ENCODE measurements at places on chromosomes 6 and 20.

DNA sequence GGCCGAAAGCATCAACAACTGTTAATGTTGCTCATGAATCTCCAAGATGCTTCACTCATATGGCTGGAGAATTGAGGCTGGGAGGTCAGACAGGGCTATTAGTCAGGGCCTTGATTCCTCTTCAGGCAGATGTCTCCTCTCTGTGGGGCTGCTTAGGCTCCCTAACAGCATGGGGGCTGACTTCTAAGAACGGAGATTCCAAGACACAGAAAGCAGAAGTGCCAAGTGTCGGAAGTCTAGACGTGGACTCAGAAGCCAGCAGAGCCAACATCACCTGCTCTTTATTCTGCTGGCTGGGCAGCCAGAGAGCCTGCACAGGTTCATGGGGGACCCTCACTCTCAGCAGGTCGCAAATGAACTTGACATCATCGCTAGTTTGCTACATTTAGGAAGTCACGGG lies 279.8 kb downstream of the CDH26 start:
- no peak for DNase-seq

DNA sequence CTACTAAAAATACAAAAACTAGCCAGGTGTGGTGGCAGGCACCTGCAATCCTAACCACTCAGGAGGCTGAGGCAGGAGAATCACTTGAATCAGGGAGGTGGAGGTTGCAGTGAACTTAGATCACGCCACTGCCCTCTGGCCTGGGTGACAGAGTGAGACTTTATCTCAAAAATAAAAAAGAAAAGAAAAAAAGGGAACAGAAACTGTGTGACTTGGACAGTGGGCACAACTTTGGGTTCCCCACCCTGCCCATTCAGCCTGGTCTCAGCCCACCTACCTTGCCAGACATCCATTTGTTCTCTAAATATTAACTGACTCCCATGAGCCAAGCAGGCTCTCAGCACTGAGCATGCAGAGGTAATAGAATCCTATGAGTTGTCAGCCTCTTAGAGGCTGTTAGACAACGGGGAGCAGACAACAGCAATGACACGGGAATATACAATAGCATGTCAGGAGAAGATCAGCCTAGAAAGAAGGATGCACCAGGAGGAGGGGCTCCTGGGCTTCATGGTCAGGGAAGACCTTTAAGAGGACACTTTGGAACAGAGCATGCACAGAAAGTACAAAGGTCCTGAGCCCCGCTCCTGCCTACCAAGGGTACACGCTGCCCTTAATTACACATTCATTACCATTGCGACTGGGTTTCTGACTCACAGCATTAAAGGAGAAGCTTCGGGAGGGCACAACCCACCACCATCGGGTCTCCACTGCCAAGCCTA lies 20.0 kb downstream of the FAM209B start:
- no peak for DNase-seq

DNA sequence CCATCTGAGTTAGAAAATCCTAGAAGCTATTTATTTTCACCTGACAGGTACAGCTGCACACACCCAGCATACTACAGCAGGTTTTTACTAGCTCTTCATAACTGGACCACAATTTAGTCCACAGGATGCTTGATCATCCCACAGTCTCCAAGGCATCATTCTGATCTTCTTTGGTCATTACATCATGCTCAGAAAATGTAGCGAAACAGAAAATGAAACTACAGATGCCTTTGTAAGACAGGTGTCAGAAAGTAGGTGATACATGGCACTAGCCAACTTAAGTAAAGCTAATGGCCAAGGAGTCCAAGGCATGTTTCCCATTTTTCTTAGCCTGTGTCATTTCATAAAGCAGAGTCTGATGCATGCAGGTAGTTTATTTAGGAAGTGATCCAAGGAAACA lies 102.3 kb downstream of the HTR1B start:
- DNase-seq: peak; percentile 25

- no peak for DNase-seq
Observed at GRCh38 chr6:163857421-163857820, 442.9 kb downstream of the QKI start.

DNA sequence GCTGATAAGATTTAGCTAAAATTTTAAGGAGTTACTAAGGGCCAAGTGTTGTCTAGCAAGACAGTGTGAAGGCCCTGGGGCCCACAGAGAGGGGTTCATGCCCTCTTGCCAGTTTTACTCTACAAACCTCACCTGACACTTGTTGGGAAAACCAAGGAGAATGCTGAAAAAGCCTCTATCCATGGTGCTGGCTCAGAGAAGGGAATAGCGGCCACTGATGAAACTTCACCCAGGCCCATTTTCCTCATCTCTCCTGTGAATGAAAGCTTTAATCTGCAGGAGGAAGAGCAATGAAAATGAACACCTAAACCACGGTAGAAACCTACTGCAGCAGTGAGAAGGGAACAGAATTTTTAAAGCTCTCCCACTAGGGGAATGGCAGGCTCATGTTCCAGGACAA lies 317.3 kb upstream of the CNR1 start:
- DNase-seq: no peak

DNA sequence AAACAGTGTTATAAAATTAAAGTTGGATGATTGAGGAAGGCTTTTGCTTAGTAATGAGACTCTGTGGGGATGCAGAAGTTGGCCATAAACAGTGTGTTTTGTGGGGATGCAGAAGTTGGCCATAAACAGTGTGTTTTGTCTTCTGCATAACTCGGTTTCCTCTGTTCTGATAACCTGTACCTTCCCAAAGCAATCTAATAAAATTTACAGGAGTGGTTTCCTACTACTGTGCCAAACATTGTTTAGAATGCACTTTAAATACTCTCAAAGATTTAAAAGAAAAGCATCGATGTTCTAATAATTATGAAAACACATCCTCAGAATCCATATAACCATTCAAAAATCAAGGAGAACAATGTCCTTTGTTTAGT lies 36.9 kb upstream of the SIRT5 start:
- DNase-seq: no peak

GRCh38 chr6:139124887-139125672 lies 9.8 kb upstream of the HECA start:
- DNase-seq: peak; percentile 82

- DNase-seq: no peak
Observed at GRCh38 chr6:36323062-36323461, 13.6 kb downstream of the BNIP5 start.

GRCh38 chr20:24158281-24158680 lies 169.7 kb upstream of the GGTLC1 start:
- no peak for DNase-seq

GRCh38 chr6:131510094-131510493 lies 62.9 kb upstream of the ARG1 start:
- DNase-seq: no peak

- DNase-seq: no peak
Observed at GRCh38 chr20:37316116-37316774, 26.8 kb downstream of the MANBAL start.

DNA sequence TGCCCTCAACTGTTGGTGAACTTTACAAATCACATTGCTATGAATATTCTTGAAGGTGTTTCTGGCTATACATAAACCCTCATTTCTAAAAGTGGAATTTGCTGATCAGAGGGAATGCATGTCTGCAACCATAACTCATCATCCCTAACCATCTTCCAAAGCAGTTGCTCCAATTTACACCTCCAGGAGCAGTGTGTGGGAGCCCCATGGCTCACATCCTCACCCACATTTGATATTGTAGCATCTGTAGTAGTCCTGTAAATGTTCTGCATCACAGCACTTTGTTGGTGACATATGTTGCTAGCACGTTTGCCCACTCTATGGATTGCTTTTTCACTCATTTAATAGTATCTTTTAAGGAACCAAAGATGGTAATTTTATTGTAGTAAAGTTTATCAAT lies 183.8 kb upstream of the SMLR1 start:
- DNase-seq: no peak

DNA sequence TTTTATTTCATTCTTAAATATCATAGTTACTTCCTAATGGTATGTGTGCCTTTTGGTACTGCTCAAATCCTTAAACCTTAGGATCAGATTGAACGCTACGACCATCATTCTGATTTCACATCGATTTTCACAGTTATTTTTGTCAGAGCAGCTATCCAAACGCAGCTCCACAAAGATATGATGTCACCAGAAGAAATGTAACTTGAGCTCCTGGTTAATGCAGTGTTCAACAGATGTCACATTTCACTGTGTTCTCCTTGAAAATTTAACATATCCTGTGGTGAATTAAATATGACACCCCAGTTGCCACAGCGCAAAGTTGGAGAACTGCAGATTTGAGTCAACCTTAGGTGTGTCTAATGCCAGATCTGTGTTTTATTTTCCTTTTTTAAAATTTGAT lies 81.4 kb downstream of the CTNNBL1 start:
- no peak for DNase-seq

DNA sequence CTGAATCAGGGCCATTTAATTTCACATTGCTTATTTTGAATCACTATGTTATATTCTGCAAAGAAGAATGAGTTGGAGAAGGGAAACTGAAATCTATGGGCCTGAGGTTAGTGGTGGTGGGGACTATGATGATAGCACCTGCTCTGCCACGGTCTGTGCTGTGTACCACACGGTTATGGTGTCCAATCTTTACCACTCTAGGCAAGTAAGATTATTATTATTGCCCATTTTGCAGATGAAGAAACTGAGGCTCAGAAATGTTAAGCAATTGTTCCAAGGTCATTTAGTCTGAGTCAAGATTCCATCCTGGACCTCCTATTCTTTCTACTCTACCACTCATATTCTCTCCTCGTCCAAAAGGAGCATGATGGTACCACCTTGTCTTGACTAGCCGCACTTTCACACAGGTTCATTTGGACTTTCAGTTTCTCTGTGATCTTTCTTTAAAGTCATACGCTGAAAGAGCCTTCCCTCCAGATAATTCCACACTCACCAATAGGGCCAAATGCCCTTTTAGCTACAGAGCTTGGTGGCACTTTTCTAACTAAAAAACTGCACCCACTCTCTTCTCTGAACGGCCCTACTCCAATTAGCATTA lies 56.2 kb downstream of the GFOD1 start:
- no peak for DNase-seq

GRCh38 chr6:71290611-71291010 lies 2.0 kb downstream of the OGFRL1 start:
- DNase-seq: no peak

DNA sequence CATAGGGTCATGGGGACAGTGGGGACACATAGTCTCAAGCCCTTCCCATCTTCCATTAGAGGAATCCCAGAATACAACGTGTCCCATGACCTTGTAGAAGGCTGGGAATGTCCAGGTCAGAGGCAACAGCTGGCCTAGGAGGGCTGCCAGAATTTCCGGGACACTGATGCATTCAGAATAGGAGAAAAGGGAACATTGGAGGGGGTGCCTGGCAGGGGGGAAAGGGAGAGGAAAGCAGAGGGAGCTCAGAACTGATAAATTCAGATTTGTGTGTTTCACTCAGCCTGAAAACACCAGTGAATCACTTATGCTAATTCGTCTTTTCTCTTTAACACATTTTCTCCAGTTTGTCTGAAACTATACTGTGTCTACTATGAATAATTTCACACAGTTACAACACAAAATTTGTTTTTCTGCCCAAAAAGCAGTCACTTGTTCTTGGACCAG lies 35.5 kb upstream of the BMP2 start:
- no peak for DNase-seq

DNA sequence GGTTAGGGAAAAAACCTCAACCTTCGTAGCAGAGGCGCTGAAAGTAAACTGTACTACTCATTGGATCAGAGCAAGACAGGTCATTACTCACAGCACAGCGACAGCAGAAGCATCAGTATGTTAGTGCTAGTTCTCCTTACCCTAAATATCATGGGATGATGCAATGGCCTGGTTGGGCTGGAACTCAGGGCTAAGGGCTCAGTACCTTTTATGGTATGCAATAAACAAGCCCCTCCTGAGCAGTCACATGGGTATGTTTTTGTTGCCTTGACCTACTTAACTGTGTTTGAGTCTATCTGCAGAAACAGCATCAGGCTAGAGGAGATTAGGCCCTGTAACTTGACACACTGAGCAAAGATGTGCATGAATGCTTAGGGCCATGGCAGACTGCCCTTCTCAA lies 369.4 kb upstream of the IMPG1 start:
- DNase-seq: no peak

DNA sequence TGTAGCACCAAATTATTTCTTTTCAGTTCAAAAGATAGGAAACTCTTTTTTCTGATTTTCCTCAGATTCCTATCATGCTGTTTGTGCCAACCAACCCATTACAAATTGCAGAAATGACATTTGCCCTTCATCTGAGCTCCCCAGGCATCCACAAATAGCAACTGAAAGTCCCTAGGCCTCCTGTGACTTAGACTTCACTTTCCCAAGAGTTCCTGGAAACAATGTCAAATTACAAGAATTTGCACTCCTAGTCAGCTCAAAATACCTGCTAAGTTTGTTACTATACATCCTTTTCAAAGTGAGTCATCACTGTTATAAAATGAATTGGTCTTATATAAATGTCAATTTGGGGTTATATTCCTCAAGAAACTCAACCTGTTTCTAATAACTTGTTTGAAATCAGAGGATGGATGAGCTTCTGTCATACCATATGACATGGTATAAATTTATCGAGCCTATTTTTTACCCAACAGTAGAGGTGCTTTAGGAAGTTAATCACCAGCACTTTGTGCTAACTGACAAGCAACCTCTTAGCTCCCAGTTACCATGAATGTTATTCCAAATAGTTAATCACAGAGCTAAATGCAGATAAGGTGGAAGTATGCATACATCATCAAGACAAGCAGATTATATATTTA lies 256.5 kb downstream of the HACE1 start:
- DNase-seq: no peak

- peak; percentile 62 for DNase-seq
Observed at GRCh38 chr20:4472906-4473305, 248.8 kb upstream of the PRND start.

GRCh38 chr6:166907871-166908806 lies 48.2 kb downstream of the RNASET2 start:
- DNase-seq: no peak
